Myometrial cell (primary cell): ENCODE measurements at places on chromosomes 12 and 14. TPM values are rescaled to one million over a fixed set of nuclear protein-coding genes. Genes with fewer than 3 reads are reported as not detected.

The KIF26A gene
- total RNA-seq = 0.58 and 1.1 TPM in 2 replicates

The TAS2R42 gene
- not detected in 2 replicates for total RNA-seq

The PAX9 gene
- 0.35 TPM in 1 of 2 replicates, not detected in the other for total RNA-seq

The ANKRD33 gene
- not detected in 2 replicates for total RNA-seq

The RPL10L gene
- total RNA-seq = not detected in 2 replicates

The LHX5 gene
- total RNA-seq = not detected in 2 replicates

The RERGL gene
- total RNA-seq = not detected in 2 replicates

The LBHD2 gene
- total RNA-seq = not detected in 2 replicates
